ENCODE measurements at places on chromosomes 6 and 20.

DNA sequence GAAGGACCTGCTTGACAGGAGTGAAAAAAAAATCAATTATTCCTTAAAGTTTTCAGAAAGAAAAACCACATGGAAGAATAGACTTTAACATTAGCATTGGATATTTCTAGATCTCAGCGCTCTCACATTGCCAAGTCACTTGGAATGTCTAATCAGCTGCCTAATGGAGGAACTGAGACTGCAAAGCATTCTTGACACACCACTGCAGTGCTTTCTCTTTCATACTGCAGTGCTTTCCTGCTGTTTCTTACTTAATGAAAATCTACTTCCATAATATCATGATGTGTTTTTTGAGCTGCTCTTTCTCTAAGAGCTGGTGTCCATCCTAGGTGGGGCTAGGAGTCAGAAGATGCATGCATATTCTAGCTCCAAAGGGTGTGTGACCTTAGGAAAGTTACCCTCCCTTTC is 20.4 kb upstream of the MCM3 start:
- no peak for DNase-seq

GRCh38 chr6:116461331-116461931 is at the start of gene CALHM6:
Gene CALHM6, plus strand, starts transcription at chr6:116461375. Its CDS starts 555 bp downstream, at chr6:116461930.
- DNase-seq = no peak

DNA sequence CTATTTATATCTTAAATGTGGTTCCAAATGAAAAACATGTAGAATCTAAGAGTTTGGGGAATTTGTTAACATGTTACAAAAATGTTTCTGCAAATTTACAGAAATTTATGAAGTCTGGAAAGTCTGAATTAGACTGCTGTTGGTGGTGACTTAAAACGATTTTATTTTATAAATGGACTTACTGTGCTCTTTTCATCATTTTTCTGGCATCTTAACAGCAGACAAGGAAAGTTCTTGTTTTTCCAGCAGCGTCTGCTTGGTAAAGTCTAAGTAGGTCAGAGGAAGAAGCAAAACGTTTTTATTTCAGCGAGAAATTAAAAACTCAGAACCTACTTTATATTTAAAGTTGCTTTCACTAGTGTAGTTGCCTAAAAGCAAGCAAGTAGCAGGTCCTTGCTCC is 48.6 kb upstream of the COL9A1 start:
- no peak for DNase-seq

DNA sequence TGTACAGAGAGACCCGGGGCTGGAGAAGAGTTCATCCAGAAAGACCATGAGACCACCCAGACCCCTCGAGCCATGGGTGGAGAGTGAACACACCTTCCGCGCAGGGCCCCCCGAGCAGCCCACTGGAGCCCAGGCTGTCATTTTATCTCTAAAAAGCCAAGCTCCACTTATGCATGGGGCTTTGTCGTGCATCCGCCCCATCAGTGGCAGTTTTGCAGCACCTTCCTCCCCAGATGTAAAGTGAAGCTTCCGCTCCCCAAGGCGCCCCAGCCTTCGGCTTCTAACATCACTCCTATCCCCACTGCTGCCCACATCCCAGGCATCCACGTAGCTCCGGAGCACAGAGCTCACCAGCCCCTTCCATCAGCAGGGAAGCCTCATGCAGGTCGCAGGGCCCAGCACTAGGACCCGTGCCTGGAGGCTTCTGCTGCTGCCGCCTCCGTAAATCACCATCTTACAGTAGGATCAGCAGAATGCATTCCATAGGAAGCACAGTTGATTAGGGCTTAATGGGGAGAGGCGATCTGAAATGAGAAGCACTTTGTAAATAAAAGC is 301.1 kb downstream of the TAF4 start:
- no peak for DNase-seq

DNA sequence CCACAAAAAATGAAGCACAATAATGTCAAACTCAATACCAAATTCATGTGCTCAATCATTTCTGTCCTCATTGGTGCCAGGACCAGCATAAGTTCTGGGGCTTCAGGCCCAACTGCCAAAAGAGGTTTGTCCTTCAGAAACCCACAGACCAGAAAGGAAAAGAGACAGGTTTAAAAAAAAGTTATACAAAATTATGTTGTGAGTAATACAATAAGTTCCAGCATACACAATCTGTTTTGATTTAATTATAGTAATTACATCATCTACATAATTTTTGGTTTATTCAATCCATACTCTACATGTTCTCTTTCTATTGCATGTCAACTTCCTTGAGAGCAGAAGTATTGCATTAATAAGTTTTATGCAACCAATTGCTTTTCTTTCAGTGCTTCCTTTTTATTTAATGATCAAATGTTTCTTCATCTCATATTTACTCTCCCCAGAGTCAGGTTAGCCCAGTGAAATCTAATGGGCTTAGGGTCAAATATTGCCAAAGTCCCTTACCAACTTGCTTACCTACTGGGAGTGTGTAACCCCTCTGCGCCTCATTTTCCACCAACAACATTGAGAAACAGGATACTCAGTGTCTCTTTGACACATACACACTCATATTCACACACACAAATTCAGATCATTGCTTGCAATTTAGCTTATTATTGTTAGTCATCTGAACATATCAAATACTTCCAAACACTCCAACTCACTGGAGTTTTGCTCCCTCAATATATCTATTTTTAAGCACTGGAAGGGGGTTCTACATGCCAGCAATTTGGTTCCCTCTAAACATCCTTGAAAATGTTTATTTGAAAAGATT is 424.4 kb upstream of the MARCKS start:
- DNase-seq = no peak

DNA sequence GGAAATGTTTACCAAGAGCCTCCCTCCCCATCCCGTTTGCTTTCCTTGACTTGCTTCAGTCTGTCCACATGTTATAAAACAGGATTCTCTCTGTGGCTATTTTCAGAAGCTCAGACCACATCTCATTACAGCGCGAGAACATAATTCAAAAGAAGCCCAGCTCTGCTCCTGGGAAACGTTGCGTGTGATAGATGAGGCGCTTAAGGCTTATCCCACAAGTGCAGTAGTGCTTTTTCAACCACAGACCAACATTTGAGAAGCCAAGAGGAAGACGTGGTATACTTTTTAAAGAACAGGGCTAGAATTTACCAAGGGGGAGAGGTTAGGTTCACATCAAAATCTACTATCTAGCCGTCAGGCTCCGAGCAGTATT is 239.5 kb downstream of the SLC24A3 start:
- DNase-seq = no peak

GRCh38 chr20:59351157-59352040 is 51.0 kb downstream of the EDN3 start:
- no peak for DNase-seq

DNA sequence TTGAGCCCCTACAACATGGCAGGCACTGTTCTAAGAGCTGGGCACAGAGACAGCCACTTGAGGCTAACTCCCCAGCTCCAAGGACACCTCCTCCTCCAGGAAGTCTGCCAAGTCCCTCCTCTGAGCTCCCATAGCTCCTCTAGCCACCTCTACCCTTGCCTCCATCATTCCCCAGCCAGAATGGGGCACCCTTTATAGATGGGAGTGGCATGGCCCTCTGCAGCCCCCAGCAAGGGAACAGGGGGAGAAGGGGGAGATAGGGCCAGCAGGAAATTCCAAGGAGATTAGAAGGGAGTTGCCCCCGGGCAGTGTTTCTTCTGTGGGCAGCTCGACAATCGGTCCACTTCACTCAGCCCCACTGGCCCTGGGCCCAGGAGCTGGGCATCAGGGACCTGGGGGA is 19.7 kb upstream of the TLDC2 start:
- DNase-seq = no peak

DNA sequence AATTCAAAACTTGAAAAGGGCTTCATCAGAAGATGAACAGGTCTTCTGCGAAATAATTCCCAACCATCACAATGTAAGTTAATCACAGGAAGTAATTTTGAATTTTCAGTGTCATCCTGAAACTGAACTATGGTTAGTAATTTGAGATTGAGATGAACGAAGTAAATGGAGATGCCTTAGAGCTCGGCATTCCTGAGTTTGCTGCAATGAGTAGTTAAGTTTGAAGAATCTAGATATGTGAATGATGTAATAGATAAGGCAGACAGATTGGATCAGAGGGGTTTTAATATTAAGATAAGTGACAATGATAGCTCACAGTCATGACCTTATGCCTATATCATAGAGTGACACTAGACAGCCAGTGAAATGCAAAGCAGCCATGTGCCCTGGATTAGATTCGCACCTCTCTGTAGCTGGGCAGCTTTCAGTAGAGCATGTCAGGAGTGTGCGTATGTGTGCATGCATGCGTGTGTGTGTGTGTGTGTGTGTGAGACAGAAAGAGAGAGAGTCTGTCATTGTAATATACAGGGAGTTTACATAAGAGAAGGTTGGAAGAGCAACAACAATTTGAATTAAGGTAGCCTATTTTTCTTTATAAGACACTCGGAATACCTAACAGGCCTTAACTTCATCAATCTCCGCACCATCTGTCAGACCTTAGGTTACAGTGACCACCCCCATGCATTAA is 233.0 kb downstream of the GMPR start:
- no peak for DNase-seq

DNA sequence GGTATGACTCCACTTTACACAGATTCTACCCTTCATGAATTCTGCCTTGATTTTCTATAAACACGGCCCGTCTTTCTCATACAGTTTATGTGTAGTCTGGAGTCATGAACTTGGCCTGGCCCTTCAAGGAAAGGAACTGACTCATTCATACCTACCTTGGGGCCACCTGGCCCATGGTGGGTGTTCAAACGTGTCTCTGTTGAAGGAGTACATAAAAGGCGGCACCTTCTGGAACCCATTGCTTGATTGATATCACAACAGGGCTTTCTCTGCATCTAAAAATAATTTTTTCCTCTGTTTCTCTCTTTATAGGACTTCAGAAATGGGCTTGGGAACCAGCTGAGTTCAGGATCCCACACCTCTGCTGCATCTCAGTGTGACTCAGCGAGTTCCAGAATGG is 363.0 kb upstream of the SOX4 start:
- no peak for DNase-seq

GRCh38 chr6:154921482-154921881 is 73.6 kb upstream of the TIAM2 start:
- no peak for DNase-seq

DNA sequence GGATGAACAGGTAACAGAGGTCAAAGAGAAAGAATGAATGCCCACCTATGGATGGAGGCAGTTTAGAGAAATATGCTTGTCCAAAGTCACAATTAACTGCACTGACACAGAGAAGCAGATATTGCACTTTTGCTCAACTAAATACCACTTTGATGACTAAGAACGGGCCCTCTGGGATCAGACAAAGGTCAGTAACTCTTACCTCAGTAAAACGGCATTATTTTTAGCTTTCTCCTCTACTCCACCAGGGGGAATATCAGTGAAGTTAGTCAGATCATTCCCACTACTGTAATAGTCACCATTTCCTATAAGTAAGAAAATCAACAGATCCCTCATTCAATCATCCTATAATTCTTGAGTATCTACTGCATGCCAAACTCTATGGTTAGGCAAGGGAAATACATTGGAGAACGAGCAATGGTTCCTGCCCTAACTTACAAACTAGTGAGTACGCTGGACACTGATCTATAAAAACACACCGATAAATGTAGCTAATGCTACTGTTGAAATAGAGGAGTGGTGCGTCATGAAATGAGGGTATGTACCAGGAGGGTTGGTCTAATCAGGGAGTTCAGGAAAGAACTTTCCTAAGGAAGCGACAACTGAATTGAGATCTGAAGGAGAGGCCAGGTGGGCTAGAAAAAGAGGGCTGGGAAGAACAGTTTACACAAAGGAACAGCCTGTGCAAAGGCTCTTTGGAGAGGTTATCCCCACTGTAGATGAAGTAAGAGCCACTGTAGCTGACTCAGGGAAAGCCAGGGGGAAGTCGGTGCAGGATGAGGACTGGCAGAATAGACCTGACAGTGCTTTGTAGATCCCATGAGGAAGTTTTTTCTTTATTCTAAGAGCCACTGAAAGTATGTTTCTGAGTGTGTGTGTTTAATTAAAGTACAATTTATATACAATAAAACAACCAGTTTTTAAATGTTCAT is 9.2 kb downstream of the ECI2 start:
- DNase-seq = no peak

GRCh38 chr20:36532388-36532787 is 8.9 kb upstream of the MYL9 start:
- DNase-seq = no peak

DNA sequence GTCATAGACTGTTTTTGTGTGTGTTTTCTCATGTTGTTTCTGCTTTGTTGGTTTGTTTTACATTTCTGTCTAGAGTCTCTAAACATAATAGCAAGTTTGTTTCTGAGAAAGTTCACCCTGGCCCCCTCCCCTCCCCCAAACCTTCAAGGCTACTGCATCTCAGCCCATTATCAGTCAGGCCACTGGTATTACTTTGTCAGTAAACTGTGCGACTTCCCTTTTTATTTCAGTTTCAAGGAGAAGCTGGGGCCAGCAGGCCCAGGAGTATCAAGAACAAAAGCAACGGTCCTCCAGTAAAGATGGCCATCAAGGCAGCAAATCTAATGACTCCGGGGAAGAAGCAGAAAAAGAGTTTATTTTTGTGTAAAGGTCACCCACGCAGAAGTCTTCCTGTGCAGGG is 32.8 kb upstream of the SCGN start:
- DNase-seq = no peak

DNA sequence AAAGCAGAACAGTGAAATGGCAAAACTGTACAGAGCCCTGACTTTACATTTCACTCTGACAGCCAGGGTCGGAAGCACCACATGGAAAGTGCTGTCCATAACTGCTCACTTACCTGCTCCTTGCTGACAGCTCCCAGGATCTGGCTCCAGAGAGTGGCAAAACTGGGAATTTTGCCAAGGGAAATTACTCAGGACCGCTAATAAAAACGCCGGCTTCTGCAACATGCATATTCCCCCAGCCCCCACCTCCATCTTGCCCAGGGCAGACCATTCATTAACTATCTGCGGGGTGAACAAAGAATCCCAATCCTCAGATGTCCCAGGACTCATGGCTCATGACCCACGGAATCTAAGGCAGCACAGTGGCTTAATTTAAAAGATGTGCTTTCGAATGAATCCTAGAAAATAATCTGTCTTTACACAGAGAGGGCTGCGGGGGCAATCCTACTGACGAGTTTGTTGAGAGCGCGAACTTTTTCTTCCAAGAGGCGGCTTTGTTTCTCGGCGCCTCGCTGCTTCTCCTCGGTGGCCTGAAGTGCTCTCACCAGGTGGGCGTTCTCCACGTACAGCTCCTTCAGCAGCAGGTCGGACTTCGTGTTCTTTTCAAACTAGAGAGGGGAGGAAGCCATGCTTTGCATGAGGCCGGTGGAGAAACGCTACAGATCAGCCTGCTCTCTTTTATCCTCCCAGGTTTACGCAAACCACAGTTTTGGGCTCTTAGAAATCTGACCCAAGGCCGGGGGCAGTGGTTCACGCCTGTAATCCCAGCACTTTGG is 45.8 kb downstream of the GINS1 start:
- DNase-seq = no peak
